ENCODE measurements at places on chromosomes 4 and X.
A peak's percentile ranks its signal among the peaks of the same experiment; 100 is the strongest.

DNA sequence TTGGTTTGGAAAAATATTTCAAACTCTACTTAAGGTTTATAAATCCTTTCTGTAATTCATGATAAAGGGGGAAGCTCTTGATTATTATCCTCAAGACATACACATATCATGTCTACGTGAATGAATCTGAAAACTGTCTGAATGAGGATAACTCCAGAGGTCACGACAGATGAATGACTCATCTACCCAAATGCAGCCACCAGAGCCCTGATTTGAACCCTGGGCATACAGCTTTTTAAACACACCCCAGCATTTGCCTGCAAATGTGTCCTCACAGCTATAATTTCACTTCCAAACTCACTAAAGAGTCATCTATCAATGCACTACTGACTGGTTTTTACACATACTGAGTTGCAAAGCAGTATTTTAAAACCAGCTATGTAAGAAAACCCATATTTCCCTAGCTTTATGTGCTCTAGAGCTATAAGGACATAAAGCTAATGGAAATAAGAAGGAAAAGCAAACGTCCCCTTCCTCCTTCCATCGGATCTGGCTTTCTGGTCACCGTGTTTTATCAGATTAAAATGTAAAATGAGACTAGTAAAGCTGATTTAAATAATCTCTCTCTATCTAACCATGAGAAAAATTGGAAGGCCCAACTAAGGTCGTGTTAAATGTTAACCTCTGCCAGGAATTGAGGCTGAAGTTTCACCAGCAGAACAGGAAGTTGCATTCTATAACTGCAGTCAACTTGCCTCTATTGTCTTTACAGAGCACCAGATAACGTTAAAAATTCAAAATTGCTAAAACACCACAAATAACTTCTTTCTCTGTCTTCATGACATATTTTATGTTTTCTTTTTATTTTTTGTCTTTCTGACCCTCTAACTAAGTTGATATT is 63.1 kb upstream of the SPP1 start:
- DNase-seq, result no peak

DNA sequence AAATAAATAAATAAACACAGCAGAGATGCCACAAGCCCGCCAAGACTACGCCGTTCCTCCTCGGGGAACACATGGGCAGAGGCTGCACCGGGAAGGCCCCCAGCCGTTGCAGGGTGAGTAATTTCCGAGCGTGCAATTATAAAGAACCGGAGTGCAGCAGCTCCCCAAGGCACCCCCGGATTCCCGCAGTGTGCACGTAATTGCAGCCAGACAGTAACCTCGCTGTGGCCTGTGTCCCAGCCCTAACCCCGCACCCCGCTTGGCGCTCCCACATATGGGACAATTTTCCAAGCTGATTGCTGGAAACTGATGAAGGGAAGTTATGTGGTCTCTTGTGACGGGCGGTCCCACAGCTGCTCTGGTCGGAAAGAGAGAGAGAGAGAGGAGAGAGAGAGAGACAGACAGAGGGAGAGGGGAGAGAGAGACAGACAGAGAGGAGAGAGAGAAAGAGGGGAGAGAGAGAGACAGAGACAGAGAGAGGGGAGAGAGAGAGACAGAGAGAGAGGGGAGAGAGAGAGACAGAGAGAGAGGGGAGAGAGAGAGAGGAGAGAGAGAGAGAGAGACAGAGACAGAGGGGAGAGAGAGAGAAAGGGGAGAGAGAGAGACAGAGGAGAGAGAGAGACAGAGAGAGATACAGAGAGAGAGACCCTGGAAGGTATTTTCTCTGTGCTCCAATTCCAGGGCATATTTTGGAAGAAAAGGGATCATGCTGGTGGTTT is 275.4 kb downstream of the SHOX start:
- no peak for DNase-seq

GRCh38 chr4:84622959-84623358 is 40.0 kb downstream of the CDS1 start:
- DNase-seq, result no peak

DNA sequence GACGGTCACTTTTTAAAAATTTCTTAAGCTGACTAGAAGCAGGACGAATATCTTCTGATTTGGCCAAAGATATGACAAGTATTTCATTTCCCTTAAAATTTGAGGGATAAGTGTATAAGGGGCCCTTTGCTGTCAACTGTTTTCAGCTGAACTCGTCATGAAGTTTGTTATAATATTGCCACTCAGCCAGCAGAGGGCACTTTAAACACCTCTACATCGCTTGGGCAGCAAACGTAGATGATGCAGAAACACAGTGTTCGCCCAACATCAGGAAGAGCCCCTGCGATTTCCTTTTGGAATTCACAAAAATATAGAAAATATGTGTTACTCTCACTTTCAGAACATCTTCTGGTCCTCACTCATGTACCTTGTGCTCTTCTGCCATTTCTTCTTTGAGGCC is 435.7 kb upstream of the FMR1 start:
- DNase-seq, result no peak

GRCh38 chrX:117936118-117936517 is 180.5 kb downstream of the KLHL13 start:
- no peak for DNase-seq

GRCh38 chr4:10024303-10024702 is 3.0 kb upstream of the SLC2A9 start:
- no peak for DNase-seq

GRCh38 chrX:119887721-119888425 is 7.8 kb upstream of the AKAP14 start:
- DNase-seq, result peak; percentile 51

DNA sequence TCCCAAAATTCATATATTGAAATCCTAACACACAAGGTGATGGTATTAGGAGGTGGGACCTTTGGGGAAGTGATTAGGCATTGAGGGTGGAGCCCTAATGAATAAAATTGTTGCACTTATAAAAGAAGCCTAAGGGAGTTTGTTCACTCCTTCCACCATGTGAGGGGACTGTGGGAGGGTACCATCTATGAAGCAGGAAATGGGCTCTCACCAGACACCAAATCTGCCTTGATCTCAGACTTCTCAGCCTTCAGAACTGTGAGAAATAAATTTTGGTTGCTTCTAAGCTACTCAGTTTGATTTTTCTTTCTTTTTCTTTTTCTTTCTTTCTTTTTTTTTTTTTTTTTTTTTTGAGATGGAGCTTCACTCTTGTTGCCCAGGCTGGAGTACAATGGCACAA is 116.2 kb upstream of the GPC3 start:
- DNase-seq, result no peak
